ENCODE measurements at places on chromosomes 1 and 21. TPM values are rescaled to one million over a fixed set of nuclear protein-coding genes. Genes with fewer than 3 reads are reported as not detected.

SFN gene
- 146 TPM for total RNA-seq

RGS4 gene
- total RNA-seq, result 1.2 TPM

KIF1B gene
- 31.8 TPM for total RNA-seq

MIA3 gene
- 34.2 TPM for total RNA-seq

PDPN gene
- 115 TPM for total RNA-seq

HES2 gene
- total RNA-seq, result 4.3 TPM

BNIPL gene
- total RNA-seq, result 157 TPM

MIXL1 gene
- not detected for total RNA-seq
